ENCODE measurements at places on chromosomes 13 and 19. TPM values are rescaled to one million over a fixed set of nuclear protein-coding genes. Genes with fewer than 3 reads are reported as not detected.

The PRSS57 gene
- not detected for total RNA-seq

The ZNF8 gene
- total RNA-seq, result 4.3 TPM

The PTH2 gene
- total RNA-seq, result not detected

The ZNF525 gene
- 20.2 TPM for total RNA-seq

The KLHL1 gene
- not detected for total RNA-seq

The SYNGR4 gene
- not detected for total RNA-seq

The LYPD3 gene
- 13.0 TPM for total RNA-seq

The HPN gene
- 0.72 TPM for total RNA-seq

The CATSPERD gene
- total RNA-seq, result not detected

The MTUS2 gene
- under 0.01 TPM for total RNA-seq

The ZNF57 gene
- total RNA-seq, result 12.6 TPM

The FSTL3 gene
- total RNA-seq, result 263 TPM

The SERTM1 gene
- total RNA-seq, result not detected

The PCDH9 gene
- 0.24 TPM for total RNA-seq

The CEACAM1 gene
- 1.2 TPM for total RNA-seq

The AP1M1 gene
- 21.3 TPM for total RNA-seq

The LSR gene
- total RNA-seq, result 45.0 TPM

The ZSCAN4 gene
- total RNA-seq, result 0.24 TPM

The LRRC63 gene
- not detected for total RNA-seq

The PROZ gene
- total RNA-seq, result not detected

The UNC13A gene
- under 0.01 TPM for total RNA-seq

The CEBPG gene
- total RNA-seq, result 68.7 TPM

The CD22 gene
- total RNA-seq, result not detected

The PCDH17 gene
- not detected for total RNA-seq

The CLEC17A gene
- not detected for total RNA-seq

The KLF1 gene
- total RNA-seq, result not detected

The SERPINE3 gene
- not detected for total RNA-seq

The RASIP1 gene
- total RNA-seq, result 3.2 TPM

The KLK4 gene
- total RNA-seq, result not detected

The KLK6 gene
- total RNA-seq, result 0.85 TPM

The SIGLEC14 gene
- not detected for total RNA-seq

The ETV2 gene
- not detected for total RNA-seq

The SLAIN1 gene
- total RNA-seq, result 0.21 TPM

The MEF2B gene
- total RNA-seq, result 0.21 TPM

The LGALS4 gene
- total RNA-seq, result not detected

The ERCC5 gene
- total RNA-seq, result 34.0 TPM

The IL17D gene
- total RNA-seq, result 0.24 TPM

The ADGRE2 gene
- 0.48 TPM for total RNA-seq

All from tracheal epithelial cell (primary cell).